ENCODE measurements at places on chromosomes 5 and 9.

- no peak for DNase-seq
Measured at GRCh38 chr9:109092051-109092580, 27.6 kb downstream of the TMEM245 start.

GRCh38 chr9:124354346-124355038, 60.8 kb downstream of the PSMB7 start:
- DNase-seq, result no peak

- DNase-seq, result no peak
Measured at GRCh38 chr5:151151793-151152192, 5.8 kb downstream of the ANXA6 start.

DNA sequence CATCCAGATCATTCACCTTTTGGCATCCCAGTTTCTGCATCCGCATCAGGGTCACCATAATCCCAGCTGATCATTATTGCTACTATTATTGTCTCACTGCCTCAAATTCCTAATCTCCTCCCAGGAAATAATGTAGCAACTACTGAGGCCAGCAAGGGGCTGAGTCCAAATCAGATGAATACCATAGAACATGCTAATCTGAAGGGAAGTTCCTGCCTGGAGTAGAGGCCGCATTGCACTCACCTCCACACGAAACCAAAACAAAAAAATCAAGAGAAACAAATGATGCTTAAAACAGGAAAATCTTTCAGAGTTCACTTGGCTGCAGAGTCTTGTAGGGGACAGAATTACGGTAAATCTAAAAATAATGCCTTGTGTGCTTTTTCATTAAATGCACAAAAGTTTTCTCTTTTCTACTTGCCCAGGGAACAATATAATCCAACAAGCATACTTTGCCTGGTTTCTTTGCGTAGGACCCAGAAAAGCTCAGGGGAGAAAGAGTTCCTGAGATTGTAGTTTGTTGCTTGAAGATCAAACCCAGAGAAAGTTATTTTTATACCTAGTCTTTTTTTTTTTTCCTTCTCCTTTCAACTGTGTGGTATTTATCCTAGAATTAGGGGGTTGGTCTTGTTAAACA, 87.7 kb upstream of the KLF4 start:
- no peak for DNase-seq

- no peak for DNase-seq
Measured at GRCh38 chr9:4073371-4073770, 226.5 kb downstream of the GLIS3 start.

DNA sequence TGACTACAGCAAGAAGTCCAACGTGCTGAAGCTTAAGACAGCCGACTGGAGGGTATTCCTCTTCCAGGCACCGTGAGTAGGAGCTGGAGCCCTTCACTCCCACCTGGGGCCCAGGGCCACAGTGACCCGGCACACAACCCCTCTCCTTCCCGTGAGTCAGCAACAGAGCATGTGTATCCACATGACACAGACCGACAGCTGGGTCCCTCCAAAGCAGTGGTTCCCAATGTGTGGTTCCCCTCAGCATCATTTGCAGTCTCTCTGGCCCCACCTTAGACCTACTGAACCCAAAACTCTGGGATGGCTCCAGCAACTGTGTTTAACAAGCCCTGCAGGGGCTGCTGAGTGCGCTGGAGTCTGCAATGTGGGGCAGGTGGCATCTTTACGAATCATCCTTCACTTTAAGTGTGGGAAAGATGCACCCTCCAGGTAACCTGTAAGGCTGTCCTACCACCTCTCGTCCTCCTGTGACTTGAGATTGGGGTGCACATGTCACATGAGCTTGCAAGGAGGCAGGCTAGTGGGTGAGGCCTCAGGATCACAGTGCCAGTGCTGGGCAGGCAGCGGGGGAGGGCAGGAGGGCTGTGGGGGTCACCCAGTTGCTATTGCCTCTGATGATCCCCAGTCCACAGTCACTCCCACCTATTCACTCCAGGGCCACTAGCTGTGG, 42.2 kb downstream of the PSD2 start:
- no peak for DNase-seq

DNA sequence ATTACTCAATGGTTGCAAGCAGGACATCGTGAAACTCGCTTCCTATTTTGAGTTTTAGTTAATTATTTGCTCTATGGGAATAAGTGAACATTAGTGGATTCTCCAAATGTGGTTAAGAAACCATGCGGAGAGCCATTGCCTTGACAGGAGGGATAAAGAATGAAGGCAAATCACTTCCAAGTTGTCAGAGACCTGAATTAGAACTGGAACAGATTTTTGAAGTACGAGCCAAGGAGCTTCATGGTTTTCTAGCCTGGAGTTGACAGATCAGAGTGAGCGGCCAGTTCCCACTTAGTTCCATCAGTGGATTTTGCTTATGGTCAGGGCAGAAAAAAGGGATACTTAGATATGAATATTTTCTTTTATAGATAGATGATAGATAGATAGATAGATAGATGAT, 171.4 kb upstream of the CDH10 start:
- DNase-seq, result no peak

DNA sequence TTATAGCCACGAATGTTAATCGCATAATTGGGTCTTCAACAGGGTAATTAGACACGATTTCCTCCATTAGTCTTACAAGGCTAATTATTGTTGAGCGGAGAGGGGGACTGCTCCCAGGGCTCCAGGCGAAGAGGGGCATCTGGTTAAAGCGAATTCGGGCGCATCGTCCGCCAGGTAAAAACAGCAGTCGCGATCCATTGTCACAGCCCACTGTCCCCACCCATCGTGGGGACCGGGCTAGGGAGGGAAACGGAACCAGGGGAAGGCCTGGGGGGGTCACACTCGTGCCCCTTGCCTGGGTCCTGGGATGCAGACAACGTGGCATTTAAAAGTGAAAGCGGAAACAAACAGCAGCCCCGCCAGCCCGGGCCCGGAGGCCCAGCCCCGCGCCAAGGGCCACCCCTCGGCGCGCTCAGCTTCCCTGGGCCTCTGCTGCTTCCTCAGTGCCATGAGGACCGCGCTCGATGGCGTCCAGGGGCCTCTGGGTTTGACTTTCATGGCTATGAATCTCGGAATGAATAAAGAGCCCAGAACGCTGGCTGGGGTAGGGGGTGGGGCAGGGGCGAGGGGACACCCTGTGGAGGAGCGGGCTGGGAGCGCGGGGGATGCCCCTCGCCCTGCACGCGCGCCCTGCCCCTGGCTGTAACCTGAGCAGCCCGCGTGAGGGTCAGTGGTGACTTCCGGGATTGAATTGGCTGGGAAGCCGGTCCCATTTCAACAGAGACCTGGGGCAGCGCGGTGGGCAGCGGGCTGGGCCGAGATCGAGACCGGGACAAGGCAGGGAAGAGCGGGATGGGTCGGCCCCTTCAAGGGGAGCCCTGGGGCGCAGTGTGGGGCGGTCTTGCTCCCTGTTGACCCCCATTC, 99.9 kb downstream of the GTF3C4 start:
- DNase-seq, result peak; percentile 72

- DNase-seq, result no peak
Measured at GRCh38 chr5:17243287-17244063, 26.0 kb downstream of the BASP1 start.

DNA sequence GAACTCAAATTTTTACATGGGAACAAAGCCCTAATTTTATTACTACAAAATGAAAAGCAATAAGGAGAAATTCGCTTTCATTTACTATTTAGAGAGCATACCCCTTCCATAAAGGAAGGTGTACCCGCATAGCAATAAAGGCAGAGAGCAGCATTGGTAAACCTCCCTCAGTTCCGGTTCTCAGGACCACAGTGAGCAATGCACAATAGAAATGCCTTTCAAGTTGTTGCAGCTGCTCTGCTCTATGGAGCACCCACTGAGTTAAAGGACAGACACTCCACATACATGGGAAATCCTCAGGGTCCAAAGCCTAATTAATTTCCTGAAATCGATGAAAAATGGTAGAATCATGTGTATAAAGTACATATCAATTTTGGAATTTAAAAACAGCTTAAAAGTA, 89.9 kb upstream of the MPDZ start:
- no peak for DNase-seq

GRCh38 chr9:482739-483138, 268.1 kb downstream of the DOCK8 start:
- DNase-seq, result no peak

GRCh38 chr9:84996029-84996428, 326.5 kb downstream of the NTRK2 start:
- DNase-seq, result no peak

- DNase-seq, result no peak
Measured at GRCh38 chr9:105967797-105968196, 273.5 kb downstream of the TMEM38B start.

- DNase-seq, result no peak
Measured at GRCh38 chr5:80867233-80867632, 92.9 kb upstream of the RASGRF2 start.

- no peak for DNase-seq
Measured at GRCh38 chr5:11494340-11494739, 409.9 kb downstream of the CTNND2 start.

DNA sequence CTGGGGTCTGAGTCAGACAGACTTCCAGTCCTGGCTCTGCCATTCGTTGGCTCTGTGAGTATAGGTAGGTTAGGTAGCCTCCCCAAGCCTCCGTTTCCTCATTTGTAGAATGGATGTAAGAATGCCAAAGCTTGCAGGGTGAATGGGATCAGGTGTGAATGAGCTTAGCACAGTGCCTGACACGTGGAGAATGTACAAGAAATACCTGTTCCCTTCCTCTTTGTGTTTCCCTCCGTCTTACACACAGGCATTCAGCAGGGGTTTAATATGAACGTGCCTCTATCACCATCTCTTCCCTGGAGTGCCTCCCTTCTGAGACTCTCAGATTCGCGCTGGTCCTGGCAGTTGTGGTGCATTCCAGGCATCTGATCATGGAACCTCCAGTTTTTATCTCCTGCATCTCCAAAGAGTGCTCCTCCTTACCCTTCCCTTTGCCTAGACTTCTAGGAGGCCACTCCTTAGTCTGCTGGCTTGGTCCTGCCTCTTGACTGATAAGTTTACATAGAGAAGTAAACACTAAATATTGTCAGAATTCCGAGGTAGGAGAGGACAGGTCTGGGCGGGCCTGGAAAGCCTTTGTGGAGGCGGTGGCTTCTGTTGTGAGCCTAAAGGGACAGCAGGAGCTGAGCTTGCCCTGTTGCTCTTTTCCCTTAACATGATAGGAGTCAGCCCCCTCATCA, 199.4 kb downstream of the AOPEP start:
- no peak for DNase-seq

- no peak for DNase-seq
Measured at GRCh38 chr5:1095302-1095989, 16.4 kb downstream of the SLC12A7 start.

GRCh38 chr5:89036704-89037489, 153.9 kb upstream of the MEF2C start:
- DNase-seq, result no peak

DNA sequence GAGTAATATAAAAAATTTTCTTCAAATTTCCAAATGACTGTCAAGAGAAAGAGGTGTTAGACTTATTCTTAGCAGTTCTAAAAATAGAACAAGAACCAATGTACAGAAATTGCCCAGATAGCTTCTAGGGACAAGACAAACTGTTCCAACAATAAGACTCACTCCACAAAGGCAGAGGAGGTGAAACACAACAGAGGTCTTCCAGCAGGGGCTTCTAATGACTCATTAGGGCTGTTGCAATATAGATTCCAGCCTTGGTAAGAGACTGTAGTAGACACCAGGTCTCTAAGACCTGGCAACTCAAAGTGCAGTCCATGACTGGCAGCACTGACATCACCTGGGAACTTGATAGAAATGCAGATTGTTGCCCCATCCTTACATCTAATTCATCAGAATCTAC, 134.6 kb upstream of the VLDLR start:
- no peak for DNase-seq

GRCh38 chr9:110213413-110214044, 5.6 kb upstream of the C9orf152 start:
- DNase-seq, result no peak

GRCh38 chr5:136055612-136056309, 27.0 kb downstream of the TGFBI start:
- no peak for DNase-seq

DNA sequence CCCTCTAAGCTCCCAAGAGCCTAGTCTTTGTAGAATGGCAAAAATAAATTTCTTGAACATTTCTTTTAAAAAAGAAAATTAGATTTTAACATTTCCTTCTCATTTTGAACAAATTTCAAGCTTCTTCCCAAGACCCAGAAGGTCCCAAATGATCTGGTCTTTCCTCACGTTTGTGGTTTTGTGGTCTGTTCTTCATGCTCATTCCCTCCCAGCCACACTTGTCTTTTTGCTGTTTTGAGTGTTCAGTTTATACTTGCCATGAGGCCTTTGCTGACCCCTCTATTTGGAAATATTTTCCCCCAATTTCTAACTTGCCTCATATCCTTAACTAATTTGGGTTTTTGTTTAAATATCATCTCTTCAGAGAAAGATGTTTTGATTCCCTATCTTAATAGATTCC, 133.4 kb upstream of the PAPPA start:
- no peak for DNase-seq
